Sigmoid colon (tissue), 7 donors: ENCODE measurements at places on chromosomes 3 and 15. TPM values are rescaled to one million over a fixed set of nuclear protein-coding genes. Genes with fewer than 3 reads are reported as not detected.

SYNM gene
- total RNA-seq = 1,227 TPM

ASB14 gene
- total RNA-seq = not detected

PRKCI gene
- total RNA-seq = 23.9 TPM

TMIE gene
- total RNA-seq = 1.8 TPM

IMPG2 gene
- total RNA-seq = 1.1 TPM

CNTN4 gene
- 7.5 TPM for total RNA-seq

MRPL3 gene
- 61.8 TPM for total RNA-seq

DNA sequence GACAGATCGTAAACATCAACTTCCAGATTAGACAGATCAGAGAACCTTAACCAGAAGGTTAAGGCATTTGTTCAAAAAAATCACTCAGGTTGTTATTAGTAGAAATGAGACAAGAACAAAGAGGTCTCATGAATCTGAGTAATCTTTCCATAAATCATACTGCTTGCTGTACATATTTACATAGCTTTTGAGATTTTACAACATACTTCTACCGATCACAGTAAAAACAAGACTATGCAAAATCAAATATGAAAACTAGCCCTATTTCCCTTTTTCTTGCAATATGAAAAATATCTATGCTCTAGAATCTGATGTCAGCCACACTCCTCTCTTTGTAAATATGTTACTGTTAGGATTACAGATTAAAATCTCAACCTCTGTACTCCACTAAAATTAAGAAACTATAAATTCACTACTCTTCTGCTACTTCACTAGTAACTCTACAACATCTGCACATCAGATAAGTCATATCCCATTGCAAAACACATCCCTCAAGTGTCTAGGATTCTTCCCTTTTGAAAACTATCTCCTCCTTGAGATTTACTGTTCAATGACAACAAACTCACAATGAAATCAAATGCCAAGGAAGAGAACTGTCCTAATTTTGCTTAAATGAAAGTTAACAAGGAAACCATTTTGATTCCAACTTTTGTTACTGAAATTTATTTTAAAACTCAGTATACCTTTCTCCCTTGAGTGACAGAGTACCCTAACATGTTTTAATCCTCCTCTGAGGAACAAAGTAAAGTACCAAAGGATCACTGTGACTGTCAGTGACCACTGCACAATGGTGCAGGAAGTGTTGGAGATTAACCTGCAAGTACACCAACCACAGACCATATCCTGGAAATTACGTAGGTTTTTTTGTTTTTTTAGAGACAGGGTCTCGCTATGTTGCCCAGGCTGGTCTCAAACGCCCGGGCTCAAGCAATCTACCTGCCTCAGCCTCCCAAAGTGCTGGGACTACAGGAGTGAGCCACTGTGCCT is 12.8 kb downstream of the DCUN1D1 start:
- no peak for DNase-seq

DNA sequence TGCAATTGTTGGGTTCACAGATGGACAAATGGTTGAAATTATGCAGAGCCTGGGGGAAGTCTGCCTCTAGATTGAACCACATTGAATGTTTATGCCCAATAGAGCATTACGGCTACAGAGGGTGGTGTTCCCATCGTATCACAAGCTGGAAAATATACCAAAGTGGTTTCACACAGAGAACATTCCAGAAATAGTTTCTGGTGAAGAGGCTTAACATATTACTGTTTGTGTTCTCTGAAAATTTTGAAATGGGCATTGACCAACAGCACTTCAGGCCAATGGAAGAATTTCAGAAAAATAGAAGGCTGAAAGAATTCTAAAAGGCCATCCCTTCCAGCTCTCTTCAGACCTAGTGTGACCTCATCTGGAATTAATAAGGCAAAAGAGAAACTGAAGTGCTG is 203.9 kb downstream of the NEK10 start:
- DNase-seq = no peak

DNA sequence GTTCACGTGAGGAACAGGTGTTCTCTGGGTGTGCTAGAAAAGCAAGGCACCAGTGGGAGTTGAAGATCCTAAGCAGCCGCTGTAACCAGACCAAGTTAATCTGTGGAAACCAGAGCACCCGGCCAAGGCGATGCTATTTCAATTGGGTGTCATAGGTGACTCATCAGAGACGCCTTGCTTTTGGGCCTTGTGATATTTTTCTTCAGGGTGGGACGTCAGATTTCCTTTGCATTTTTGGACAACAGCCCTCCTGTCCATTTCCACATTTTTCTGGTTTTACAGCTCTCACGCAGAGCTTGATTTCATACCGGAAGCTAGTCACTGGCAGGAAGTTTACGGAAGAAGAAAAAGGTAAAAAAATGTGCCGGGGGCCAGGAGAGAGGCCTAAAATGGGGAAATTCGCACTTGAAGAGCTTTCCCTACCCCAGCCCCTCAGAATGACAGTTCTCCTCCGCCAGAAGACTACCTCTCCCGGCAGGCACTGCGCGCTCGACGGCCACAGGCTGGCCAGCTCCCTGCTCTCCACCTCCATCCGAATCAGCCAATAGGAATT is 471 bp upstream of the KBTBD8 start:
- no peak for DNase-seq

- DNase-seq = no peak
These were observed 151.1 kb downstream of the PGPEP1L start for GRCh38 chr15:98856532-98856907.

DNA sequence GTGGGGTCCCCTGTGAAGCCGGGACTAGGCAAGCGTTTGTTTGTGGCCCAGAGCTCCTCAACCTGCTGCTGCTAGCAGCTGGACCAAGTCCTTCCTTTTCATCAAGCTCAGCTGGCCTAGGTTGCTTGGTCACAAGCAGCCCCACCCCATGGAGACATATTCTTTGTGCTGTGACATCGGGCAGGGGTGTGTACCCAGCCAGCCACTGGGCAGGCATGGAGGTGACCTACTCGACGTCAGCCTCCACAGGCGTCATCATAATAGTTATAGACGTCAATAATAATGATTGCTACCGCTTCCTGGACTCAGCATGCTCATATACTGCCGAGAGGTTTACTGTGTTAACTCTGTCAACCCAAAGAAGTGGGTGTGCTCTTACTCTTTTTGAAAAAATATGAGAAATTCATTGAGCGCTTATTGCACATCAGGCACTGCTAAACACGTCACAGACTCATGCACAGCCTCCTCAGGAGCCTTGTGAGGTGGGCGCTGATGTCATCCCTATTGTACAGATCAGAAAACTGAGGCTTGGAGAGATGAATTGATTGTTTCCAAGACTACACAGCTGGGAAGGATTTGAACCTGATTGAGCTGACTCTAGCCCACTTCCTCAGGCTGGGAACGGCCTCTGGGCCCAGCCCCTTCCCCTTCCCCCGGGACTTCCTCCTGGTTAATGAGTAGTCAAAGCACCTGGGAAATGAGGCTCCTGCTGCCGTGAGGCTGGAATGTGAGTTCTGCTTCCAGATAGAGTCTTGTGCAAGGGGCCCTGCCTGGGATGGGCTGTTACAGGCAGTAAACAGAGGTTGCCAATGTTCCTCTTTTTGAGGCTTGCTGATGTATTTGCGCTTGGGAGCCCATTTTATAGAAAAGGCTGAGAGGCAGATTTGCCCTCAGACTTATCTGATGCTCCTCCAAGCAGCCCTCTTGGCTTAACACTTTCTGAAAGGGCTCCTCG is 16.2 kb downstream of the SLC6A6 start:
- DNase-seq = no peak

DNA sequence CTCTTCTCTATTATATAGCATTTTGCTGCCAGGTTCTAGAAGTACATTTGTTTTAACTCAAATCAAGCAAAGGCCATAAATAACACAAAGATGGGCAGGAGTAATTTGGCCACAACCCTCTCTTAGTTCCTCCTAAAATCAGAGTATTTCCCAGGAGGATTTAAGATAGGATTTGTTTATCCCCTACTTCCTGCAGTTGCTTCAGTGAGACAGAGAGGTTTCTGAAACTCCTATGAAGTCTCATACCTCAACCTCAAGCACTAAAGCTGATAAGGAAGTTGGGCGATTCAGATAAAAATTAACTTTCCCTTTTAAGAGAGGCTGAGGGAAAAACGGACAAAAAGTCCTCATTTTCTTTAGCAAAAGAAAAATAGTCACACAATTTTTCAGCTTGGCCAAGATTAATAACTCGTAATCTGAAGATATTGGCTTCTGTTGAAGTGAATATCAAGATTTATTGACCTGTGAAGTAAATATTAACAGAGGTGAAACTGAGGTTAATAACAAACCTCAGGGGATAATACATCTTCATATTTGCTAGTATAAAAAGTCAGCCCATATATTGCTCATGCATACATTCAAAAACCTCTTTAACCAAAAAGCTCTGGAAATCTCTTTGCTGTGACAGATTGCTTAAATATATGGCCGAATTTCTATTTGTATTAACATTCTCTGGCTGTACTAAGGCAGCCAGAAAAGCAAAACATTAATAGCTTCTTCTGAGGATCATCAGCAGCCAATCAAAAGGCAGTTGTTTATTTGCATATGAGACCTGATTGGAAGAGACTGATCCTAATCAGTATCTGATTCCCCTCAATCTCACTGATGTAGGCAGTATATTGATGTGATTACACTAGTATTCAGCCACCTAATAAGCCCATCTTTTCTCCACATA is 90.6 kb upstream of the GADL1 start:
- DNase-seq = no peak

DNA sequence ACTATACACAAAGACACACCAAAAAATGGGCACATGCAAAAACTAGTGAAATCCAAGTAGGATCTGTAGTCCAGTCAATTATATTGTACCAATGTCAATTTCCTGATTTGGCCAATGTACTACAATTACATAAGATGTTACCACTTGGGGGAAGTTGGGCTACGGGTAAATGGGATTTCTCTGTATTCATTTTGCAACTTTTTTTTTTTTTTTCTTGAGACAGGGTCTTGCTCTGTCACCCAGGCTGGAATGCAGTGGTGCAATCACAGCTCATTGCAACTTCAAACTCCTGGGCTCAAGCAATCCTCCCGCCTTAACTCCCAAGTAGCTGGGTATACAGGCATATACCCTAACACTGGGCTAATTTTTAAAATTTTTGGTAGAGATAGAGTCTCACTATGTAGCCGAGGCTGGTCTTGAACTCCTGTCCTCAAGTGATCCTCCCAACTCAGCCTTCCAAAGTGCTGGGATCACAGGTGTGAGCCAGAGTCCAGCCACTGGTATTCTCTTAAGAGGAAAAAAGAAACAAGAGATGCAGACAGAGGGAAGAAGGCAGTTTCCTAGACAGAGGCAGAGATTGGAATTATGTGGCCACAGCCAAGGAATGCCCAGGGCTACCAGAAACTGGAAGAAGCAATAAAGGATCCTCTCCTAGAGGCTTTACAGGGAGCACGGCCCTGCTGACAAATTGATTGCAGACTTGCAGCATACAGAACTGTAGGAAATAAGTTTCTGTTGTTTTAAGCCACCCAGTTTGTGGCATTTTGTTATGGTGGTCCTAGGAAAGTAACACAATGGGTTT is 33.3 kb downstream of the TFDP2 start:
- DNase-seq = no peak

- no peak for DNase-seq
These were observed 182.9 kb downstream of the AKAP13 start for GRCh38 chr15:85563328-85563727.

DNA sequence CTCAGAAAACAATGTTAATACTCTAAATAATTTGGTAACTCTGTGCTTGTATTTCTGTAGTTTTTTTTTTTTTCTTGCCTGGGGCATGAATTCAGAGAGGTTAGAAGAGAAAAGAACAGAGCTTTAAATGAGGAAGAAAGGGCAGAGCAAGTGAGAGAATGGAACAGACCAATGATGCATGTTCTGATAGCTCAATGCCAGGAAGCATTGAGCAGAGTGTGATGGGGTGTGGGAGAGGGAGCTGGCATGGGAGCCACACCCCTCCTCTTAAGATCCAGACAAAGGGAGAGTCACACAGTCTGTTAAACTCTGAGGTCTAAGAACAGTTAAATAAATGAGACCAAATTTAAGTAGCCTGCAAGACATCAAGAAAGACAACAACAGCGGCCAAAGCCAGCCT is 538.6 kb downstream of the TUSC7 start:
- DNase-seq = no peak

DNA sequence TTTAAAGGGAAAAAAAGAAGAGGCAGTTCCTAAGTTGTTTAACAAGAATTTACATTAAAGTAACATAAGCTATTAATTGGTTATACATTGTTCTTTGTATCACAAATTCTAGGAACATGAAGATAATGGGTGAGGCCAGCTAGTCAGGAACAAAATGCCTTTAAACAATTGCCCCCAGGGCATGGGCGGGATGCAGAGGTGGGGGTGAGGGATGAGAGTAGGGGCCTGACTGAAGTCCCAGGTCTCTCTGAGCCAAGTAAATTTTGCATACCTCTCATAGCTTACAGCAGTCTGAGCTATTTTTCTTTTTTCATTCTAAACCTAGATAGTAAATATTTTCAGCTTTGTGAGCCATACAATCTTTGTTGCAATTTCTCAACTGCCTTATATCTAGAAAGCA is 77.8 kb upstream of the RNU6-1 start:
- no peak for DNase-seq

GRCh38 chr15:100308213-100308600 is 33.6 kb downstream of the ADAMTS17 start:
- DNase-seq = peak; percentile 76

- no peak for DNase-seq
These were observed 97.2 kb downstream of the CHST2 start for GRCh38 chr3:143216709-143217182.
